Nephron progenitor cell (in vitro differentiated cells): ENCODE measurements at places on chromosomes 6 and 20.

GRCh38 chr6:30171677-30172471, 8.5 kb downstream of the TRIM15 start:
- H3K4me1 ChIP-seq = no peaks in the 10 kb centered on the region
- H3K27me3 ChIP-seq = peaks cover 89% of the 10 kb centered on the region
- no peaks in the 10 kb centered on the region for H3K36me3 ChIP-seq

DNA sequence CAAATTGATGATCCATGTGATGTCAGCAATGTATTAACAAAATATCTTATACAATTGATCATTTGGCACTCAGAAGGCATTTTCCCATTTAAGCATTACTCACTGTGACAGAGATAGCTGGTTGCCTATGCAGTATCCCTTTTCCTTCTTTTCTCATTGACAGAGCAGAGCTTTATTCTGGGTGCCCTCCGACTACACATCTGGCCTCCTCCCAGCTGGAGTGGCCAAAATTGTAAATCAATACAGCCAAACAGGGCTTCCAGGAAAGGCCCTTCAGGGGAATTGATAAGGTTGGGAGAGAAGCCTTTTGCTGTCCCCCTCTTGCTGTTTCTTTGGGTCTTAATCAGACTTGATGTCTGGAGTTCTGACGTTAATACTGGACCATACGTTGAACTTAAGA, 9.6 kb upstream of the BLOC1S5 start:
- peaks cover 24% of the 10 kb centered on the region for H3K4me1 ChIP-seq
- H3K4me3 ChIP-seq = no peak overlapping the region
- DNase-seq = no peak
- no peaks in the 10 kb centered on the region for H3K27me3 ChIP-seq
- peaks cover 45% of the 10 kb centered on the region for H3K36me3 ChIP-seq

DNA sequence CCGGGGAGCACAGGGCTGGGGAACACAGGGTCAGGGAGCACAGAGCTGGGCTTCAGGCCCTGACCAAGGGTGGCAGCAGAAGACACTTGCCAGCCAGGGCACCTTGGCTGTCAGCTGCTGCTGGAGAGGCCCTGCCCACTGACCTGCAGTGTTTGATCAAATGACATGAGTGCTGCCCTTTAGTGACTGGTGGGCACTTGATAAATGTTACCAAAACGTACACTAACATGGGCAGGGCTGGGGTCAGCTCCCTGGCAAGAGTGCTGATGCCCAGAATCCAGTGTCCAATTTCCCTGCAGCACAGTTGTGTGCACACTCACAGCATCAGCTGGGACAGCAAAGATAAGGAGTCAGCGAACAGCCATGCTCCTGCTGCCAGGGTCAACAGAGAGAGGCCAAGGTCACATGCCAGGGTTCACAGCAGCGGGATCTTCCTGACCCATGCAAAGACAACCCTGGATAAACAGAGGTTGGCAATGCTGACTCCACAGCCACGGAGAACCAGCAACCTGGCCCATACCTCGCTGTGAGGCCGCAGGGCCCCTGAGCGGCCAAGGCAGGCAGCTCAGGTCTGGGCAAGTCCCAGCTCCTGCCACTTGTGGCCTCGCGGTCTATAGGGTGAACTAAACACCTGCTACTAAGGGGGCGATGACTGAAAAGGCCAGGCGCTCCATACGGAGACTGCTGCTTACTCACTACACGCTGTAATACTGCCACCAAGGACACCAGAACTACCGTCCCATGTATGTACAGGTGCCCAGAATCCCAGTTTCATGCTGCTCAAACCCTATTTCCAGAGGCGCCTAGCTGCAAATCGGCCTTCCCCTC, 46.3 kb downstream of the NINL start:
- H3K36me3 ChIP-seq = peaks cover 33% of the 10 kb centered on the region
- no peak overlapping the region for H3K4me3 ChIP-seq
- DNase-seq = no peak
- H3K4me1 ChIP-seq = peaks cover 56% of the 10 kb centered on the region
- no peak overlapping the region for H3K27ac ChIP-seq

GRCh38 chr6:75150685-75151412, 55.0 kb downstream of the COL12A1 start:
- no peak overlapping the region for H3K27ac ChIP-seq
- H3K36me3 ChIP-seq = no peaks in the 10 kb centered on the region
- no peak for DNase-seq
- H3K27me3 ChIP-seq = no peaks in the 10 kb centered on the region

- peak overlapping the region; percentile 96 for H3K4me3 ChIP-seq
- H3K4me1 ChIP-seq = peaks cover 20% of the 10 kb centered on the region
- no peak for DNase-seq
- no peaks in the 10 kb centered on the region for H3K36me3 ChIP-seq
- no peak overlapping the region for H3K27ac ChIP-seq
- H3K27me3 ChIP-seq = peaks cover 7% of the 10 kb centered on the region
Measured at GRCh38 chr6:56841751-56842150, 113.2 kb upstream of the BEND6 start.

DNA sequence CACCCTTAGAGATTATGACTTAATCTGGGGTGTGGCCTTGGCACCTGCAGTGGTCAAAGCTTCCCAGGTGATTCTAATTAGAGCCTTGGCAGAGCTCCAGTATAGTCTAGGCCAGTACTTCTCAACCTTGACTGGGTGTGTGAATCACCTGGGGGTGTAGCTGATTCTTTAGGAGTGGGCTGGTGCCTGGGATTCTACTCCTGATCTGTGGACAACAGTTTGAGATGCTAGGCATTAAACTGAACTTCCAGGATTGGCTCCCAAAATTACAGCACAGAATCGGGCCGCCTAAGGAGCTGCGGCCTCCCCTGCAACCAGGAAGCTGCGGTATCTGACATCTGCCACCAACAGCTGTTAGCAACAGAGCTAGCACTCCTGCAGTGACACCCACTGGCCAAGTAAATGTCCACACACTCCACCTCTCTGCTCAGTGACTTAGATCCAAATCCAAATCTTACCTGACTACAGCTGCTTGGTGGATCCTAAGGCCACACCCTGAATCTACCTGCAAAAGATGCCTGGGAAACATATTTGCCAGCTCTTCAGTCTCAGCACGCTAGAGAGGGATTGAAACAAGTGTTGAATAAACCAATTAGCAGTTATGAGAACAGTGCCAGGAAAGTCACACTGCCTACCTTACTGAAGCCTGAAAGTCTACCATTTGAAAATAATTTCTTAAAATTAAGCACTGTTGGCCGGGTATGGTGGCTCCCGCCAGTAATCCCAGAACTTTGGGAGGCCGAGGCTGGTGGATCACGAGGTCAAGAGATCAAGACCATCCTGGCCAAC, 126.7 kb downstream of the UNC5CL start:
- H3K27me3 ChIP-seq = peaks cover 31% of the 10 kb centered on the region
- peak; percentile 28 for DNase-seq
- no peaks in the 10 kb centered on the region for H3K36me3 ChIP-seq
- no peak overlapping the region for H3K27ac ChIP-seq

DNA sequence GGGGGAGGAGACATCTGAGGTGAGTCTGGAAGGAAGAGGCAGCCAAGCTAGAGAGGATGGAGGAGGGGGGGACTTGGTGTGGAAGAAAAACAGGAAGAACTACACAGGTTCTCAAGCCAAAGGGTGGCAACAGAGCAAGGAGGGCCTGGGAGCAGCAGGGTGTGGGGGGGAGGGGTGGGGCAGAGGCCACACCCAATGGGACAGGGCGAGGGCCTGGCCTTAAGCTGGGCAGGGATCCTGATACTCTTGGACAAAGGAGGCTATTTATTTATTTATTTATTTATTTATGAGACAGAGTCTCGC, 359.0 kb downstream of the ZFAND3 start:
- H3K4me1 ChIP-seq = peaks cover 53% of the 10 kb centered on the region
- H3K27ac ChIP-seq = no peak overlapping the region
- H3K27me3 ChIP-seq = peaks cover 10% of the 10 kb centered on the region
- DNase-seq = no peak

GRCh38 chr20:9243986-9244385, 175.1 kb downstream of the PLCB4 start:
- no peaks in the 10 kb centered on the region for H3K27me3 ChIP-seq
- DNase-seq = no peak
- H3K4me1 ChIP-seq = peaks cover 30% of the 10 kb centered on the region
- no peak overlapping the region for H3K4me3 ChIP-seq
- H3K27ac ChIP-seq = no peak overlapping the region
- peaks cover 10% of the 10 kb centered on the region for H3K36me3 ChIP-seq

- DNase-seq = no peak
- peaks cover 7% of the 10 kb centered on the region for H3K27me3 ChIP-seq
- H3K36me3 ChIP-seq = no peaks in the 10 kb centered on the region
- peaks cover 21% of the 10 kb centered on the region for H3K4me1 ChIP-seq
- H3K4me3 ChIP-seq = no peak overlapping the region
Measured at GRCh38 chr6:25027221-25027916, 91.6 kb upstream of the RIPOR2 start.

DNA sequence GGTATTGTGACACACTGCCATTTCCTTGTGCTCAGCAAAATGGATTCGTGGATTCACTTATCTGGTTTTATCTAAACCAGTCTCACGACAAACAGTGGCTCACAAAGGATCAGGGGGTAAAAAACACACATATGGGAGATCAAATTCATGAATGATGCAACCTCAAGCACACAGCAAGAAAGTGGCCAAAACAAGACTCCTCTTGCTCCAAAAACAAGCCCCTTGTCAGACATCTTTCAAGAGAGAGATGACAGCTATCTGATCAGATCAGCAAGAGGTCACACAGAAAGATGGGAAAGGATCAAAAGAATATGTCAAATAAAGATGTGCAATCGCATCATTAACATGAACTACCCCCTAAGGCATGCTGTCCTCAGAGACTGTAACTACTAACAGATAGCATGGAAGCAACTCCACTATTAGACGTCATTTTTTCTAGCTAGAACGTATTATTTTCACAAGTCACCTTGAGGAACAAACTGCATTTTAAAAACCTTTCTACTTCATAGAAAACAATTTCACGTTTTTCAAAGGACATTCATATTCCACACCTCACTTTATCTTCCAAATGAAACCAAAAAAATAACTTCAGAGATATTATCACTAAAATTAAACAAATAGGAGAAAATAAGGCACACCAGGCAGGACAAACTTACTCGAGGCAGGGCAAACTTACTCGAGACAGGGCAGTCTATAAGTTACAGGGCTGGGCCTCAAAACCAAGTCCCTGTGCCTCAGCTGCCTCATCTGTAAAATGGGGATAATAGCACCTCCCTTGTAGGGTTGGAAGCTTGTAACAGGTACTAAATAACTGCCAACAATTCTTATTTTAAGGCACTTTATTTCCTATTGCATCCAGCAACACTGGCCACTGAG, 122.3 kb downstream of the PREX1 start:
- H3K36me3 ChIP-seq = no peaks in the 10 kb centered on the region
- H3K4me3 ChIP-seq = no peak overlapping the region
- DNase-seq = no peak
- no peak overlapping the region for H3K27ac ChIP-seq

DNA sequence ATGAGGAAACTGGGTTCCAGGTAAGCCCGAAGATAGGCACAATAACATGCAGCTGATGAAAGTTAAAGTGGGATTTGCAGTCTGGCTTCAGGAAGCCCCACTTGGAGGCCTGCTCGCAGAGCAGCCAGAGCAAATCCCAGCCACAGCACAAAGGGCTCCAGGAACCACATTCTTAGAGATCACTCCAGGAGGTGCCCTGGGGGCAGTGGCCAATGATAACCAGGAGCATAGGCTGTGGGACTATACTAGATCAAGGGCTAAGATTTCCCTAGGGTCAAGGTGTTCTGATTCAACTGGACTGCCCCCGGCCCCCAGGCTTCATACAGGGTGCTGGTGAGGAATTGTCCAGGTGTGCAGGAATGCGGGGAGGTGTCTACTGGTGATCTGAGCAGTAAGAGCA, 133.9 kb upstream of the PTPRT start:
- H3K27ac ChIP-seq = no peak overlapping the region
- no peak for DNase-seq
- no peak overlapping the region for H3K4me3 ChIP-seq
- H3K27me3 ChIP-seq = peaks cover 6% of the 10 kb centered on the region
- no peaks in the 10 kb centered on the region for H3K4me1 ChIP-seq
- no peaks in the 10 kb centered on the region for H3K36me3 ChIP-seq

- DNase-seq = no peak
- H3K27ac ChIP-seq = no peak overlapping the region
- peaks cover 7% of the 10 kb centered on the region for H3K27me3 ChIP-seq
- no peaks in the 10 kb centered on the region for H3K36me3 ChIP-seq
- H3K4me1 ChIP-seq = peaks cover 71% of the 10 kb centered on the region
Measured at GRCh38 chr6:4363656-4364055, 228.3 kb upstream of the ECI2 start.
